ENCODE measurements at places on chromosomes 3 and 15. TPM values are rescaled to one million over a fixed set of nuclear protein-coding genes. Genes with fewer than 3 reads are reported as not detected.

The CILP gene
- 92.0 TPM for total RNA-seq

DNA sequence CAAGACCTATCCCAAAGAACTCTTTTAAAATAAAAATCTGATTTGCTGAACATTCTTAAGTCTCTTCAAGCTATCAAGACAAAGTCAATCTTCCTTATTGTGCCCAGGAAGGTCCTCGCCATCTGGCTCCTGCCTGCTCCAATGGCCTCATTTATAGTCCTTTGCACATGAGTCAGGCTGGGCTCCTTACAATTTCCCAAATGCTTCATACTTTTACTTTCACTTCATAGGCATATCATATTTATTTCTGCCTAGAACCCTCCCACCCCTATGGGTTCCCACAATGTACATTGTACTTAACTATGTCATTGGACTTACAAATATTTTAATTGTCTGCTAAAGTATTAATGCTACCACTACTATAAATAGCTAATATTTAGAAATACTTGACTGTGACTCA lies 9.1 kb downstream of the THRB start:
- ATAC-seq: no peak

The ZFYVE19 gene
- total RNA-seq: 25.5 TPM

- no peak for ATAC-seq
Measured at GRCh38 chr15:68078365-68078764, 24.2 kb downstream of the PIAS1 start.

DNA sequence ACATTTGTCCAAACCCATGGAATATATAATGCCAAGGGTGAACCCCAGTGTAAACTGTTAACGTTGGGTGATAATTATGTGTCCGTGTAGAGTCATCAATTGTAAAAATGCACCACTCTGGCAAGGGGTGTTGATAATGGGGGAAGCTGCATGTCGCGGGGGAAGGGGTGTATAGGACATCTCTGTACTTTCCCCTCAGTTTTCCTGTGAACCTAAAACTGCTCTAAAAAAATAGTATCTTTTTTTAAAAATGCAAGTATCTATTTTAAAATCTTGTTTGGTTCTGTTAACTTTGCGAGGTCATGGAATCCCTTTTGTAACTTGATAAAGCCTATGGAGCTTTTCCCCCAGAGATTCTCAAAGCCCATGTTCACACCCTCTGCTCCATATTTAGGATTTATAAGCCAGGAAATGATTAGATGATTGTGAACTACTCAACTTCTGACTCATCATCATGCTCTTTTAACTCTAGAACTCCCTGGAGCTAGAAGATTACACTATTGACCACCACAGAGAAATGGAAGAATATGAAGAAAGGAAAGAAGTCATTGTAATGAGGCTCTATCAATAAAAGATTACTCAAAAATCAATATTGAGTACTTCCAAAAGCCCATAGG lies 56.1 kb upstream of the C3orf49 start:
- no peak for ATAC-seq

GRCh38 chr3:158330870-158331269 lies 221.0 kb downstream of the RSRC1 start:
- ATAC-seq: no peak

- ATAC-seq: no peak
Measured at GRCh38 chr3:3778641-3779270, 20.5 kb upstream of the LRRN1 start.

The APOD gene
- total RNA-seq: 541 TPM

- peak; percentile 81 for ATAC-seq
Measured at GRCh38 chr3:113626503-113627371, 69.7 kb downstream of the USF3 start.

DNA sequence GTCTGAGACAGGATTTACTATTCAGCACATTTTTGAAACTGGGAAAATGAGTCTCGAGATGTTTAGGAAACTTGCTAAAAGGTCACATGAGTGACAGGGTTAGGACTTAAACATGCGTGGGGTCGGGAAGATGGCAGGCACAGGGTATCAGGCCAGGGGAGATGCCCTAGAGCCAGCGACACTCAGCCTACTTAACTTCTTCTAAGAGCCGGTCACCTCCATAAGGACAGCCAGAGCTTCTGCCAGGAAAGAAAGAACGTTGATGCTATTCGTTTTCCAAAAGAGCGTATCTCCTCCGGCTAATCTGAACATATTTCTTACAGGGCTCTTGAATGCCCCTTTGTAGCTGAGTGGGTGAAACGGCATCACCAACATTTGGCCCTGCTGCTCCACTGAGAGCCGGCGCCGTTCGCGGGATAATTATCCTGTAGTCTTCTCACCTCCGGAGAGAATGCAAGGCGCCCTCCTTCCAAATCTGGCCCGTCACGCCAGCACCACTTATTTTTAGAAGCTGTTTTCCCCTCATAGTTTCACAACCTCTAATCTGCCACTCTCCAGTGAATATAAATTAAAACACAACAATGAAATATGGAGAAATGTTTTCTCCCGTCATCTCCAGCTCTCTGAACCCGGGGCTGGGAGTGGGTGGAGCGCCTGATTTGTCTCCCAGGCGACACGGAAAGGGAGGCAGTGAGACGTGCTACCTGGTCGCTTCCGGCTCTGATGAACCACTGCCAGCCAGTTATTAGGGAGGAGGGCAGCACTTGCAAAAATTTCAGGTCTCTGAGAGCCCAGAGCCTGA lies 58.5 kb downstream of the LIPC start:
- no peak for ATAC-seq

DNA sequence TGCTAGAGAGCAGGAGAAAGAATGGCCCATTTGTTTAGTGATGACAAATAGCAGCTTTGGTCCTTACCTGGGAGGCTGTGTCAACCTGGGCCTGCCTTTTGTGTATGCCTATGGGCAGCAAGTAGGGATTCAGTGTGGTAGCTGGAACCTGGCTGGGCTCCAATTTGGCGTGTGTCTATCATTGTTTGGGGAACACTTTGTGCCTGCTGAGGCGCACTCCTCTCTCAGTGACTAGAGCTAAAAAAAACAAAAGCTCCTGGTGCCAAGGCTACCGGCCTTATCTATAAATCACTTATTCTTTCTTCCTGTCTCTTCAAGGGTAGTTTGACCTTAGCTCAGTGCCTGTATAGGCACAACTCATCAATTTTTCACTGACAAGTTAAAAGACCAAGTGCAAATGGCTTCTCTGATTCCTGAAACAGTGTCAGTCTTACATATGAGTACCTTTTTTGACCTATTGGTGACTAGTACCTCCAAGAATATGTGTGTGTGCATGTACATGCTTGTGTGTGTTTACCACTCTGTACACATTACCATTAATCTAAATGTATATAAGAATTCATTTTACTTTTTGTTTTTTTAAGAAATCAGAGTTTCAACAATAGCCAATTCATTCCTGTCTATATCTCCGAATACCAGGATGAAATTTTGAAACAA lies 54.6 kb downstream of the GMNC start:
- ATAC-seq: no peak

GRCh38 chr3:42590989-42591756 lies 513 bp downstream of the SS18L2 start:
- ATAC-seq: no peak

DNA sequence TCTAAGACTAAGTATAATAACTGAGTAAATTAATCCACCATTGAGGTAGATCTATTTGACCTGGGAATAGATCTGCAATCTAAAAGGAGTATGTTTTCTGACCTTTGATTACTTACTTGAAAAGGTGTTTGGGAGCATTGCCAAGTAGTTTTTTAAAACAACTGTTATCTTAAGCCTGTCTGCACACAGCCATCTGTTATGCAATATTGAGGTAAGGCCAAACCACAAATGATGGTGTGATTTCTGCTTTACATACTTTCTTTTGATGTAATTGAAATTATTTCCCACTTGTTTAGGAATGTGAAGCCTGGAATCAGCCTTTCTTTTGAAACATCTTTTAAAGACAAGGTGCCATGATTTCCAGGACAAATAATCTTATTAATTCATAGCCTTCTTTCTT lies 274.0 kb downstream of the BBX start:
- ATAC-seq: no peak

DNA sequence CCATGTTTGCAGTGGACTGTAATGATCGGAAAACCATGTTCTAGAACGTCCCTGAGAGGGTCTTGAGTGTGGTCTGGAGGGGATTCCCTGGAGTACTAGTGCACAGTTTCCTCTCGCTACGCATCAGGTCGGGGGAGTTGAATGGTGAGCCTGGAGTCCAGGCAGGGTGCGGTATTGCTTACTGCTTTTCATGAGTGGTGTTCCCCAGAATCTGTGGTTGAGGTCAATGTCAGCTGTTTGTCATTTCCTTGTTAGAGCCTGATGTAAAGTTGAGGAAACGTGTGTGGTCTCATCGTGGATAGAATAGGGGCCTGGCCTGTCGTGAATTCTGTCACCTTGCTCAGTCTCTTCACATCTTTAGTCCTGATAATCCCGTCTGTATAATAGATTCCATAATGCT lies 328.2 kb upstream of the LRRFIP2 start:
- ATAC-seq: no peak

The CMTM6 gene
- 61.1 TPM for total RNA-seq

- ATAC-seq: no peak
Measured at GRCh38 chr3:65785065-65785645, 253.6 kb downstream of the MAGI1 start.

The PRICKLE2 gene
- 77.3 TPM for total RNA-seq

DNA sequence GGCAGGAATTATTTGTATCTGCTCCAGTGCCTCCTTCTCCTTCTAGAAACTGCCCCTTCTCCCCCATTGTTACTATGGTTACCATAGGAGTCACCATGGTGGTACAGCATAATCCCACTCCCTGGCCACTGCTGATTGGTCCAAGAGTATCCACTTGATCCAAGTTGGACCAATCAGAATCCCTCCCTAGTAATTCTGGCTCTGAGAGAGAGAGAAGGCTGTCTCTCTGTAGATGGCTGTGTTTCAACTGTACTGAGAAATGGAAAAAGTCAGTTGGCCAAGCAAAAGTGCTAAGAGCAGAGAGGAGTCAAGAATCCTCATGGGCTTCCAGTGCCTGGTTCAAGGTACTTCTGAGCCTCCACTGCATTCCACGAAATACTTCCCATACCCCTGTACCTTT lies 120.6 kb upstream of the SPATA12 start:
- no peak for ATAC-seq

- ATAC-seq: no peak
Measured at GRCh38 chr15:98529205-98530145, 118.9 kb upstream of the IGF1R start.

GRCh38 chr3:37974121-37975083 lies 16.2 kb upstream of the VILL start:
- ATAC-seq: peak; percentile 84

The FETUB gene
- not detected for total RNA-seq

DNA sequence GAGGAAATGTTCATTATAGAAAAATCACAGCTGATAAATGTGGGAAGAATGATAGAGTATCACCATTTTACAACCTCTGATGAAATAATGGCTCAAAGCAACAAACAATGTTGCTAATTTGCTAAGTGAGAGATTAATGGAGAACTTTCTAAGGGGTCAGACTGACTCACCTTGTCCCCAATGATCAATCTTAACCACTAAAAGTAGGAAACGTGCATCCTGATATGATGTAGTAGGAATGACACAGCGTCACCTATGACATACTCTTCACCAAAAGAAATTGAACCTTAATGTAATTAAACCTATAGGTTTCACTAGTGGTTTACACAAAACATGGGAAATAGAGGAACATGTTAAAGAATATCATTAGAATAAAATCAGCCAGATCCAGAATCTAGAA lies 35.1 kb upstream of the MLF1 start:
- no peak for ATAC-seq

GRCh38 chr3:129971351-129972052 lies 3.0 kb upstream of the TRH start:
- no peak for ATAC-seq

DNA sequence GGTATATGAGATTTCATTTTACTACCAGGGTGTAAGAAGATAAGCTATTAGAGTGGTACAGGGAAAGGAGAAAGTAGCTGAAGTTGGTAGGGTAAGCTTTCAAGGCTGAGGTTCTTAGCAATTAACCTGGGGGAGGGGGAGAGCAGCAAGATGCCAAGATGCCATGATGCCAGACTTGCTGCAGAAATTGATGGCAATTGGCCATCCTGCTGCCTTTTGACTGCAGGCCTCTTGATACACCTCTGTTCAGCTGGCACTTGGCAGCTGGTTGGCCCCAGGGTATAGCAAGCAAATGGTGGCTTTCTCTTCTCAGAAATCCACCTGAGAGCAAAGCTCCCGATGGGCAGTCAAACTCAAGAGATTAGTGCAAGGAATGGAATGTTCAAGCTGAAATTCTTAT lies 21.4 kb upstream of the DPH6 start:
- no peak for ATAC-seq

The CLSTN2 gene
- 8.7 TPM for total RNA-seq

The TMC3 gene
- 0.81 TPM for total RNA-seq

- no peak for ATAC-seq
Measured at GRCh38 chr3:6791161-6791560, 69.8 kb upstream of the GRM7 start.

The PAK6 gene
- total RNA-seq: 4.6 TPM

The SCAANT1 gene
- total RNA-seq: not detected

DNA sequence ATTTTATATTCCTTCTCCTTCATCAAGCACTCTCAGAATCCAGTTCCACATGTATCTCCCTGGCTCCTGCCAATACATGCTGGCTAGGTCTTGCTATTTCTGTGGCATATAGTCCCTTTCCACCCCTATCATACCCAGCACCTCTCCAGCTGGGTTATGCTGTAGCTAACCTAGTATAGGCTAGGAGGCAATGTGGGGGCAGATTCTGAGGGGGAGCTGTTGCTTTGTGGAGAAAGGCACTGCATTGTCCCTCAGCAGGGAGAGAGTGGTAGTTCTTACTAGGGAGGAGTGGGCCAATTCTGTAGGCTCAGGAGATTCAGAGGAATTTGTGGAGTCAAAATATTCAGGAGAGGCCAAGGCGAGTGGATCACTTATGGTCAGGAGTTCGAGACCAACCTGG lies 39.4 kb upstream of the UBL7 start:
- ATAC-seq: no peak

The CHRM5 gene
- not detected for total RNA-seq

DNA sequence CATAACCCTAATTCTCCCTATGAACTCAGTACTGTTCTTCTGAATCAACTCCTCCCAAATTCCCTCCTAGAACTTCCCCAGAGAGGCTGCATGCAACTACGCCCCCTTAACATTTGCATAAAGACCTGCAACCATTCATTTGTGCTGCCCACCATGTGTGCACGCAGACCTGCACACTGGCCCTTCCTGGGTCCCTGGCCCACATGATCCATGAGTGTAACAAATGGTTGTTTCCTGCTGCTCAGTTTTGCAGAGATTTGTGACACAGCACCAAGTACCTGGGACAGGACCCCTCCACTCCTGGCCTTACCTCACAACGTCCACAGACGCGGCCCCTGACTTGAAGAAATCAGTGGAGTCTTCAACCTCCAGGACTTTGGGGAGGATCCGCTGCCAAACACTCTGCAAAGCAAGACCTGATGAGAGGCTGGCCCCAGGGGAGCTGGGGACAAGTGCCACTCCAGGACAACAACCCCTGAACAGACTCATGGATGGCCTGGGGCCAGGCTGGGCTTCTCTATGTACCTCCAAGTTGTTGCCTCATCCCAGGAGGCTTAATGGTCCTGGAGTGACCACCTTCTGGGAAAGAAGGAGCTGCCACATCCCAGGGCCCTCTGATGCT lies 33.8 kb downstream of the ALDH1L1 start:
- no peak for ATAC-seq

GRCh38 chr3:58066842-58067241 lies 58.6 kb downstream of the FLNB start:
- ATAC-seq: no peak

GRCh38 chr3:46293991-46294833 lies 52.0 kb downstream of the CCR3 start:
- ATAC-seq: no peak

The GREM1 gene
- 55.5 TPM for total RNA-seq

The NEO1 gene
- 40.0 TPM for total RNA-seq

The STARD5 gene
- 6.7 TPM for total RNA-seq

GRCh38 chr15:95417761-95418160 lies 912.7 kb upstream of the NR2F2 start:
- ATAC-seq: no peak
